ENCODE measurements at places on chromosomes 11 and 22. TPM values are rescaled to one million over a fixed set of nuclear protein-coding genes. Genes with fewer than 3 reads are reported as not detected.

The MRGPRF gene
- 48.5 TPM for total RNA-seq

The UPK3A gene
- total RNA-seq: 88.9 TPM

The STK33 gene
- 11.0 TPM for total RNA-seq

The DEUP1 gene
- total RNA-seq: 0.16 TPM

The DNAJB7 gene
- not detected for total RNA-seq

GRCh38 chr11:115391160-115391559 lies 113.1 kb downstream of the CADM1 start:
- DNase-seq: no peak

DNA sequence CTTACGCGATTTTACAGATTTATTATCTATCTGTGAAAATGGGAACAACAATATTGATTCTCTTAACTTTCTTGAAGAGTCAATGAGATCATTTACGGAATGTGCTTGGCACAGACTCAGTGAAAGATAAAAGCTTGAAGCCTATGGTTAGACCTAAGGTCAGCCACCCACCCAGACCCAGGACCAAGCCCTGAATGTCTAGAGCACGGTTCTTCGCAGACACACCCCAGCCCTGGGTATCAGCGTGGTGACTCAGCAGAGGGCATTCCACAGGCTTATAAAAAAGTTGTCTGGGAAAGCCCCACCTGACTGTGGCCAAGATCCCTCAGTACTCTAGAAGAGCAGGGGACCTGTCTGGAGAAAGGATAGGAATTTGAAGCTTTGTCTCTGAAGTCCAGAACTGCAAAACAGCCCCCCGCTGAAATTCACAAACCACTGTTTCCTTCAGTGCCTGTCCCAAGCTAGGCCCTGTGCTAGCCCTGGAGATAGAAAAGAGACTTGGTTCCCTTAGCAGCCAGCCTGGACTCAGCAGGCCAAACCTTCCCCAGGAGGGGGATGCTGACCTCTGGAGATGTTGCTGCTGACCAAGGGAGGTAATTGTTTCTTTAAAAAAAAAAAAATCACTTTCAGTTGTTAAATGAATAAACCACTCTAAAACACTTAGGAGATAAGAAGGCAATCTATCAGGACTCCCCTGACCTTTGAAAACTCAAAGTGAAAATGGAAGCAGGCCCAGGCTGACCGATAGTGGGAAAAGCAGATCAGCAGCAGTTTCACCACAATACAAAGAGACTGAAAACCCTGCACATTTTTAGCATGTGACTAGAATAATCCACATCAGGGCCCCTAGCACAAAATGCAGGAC lies 114.0 kb downstream of the ABTB2 start:
- DNase-seq: no peak

GRCh38 chr22:35638410-35638809 lies 9.8 kb upstream of the APOL6 start:
- DNase-seq: peak; percentile 53

The CRACR2B gene
- total RNA-seq: 5.9 TPM

DNA sequence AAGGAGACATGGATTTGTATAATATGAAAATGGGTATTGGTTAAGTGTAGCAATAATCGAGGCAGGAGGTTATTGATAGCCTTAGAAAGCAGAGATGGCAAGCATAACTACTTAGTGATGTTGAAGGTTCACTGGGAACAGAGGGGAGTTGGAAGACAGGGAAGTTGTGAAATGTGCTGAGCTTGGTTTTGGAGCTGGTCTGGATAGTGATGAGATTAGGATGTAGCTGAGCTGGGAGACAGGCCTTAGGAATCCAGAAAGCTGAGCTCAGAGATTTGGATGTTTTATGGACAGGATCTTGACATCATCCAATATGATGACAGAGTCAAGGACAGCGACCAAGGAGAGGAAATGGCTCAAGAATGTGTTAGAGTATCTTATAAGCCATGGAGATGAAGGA lies 113.1 kb downstream of the ARHGAP42 start:
- no peak for DNase-seq

- no peak for DNase-seq
Observed at GRCh38 chr11:45109400-45109799, 37.0 kb upstream of the PRDM11 start.

- no peak for DNase-seq
Observed at GRCh38 chr11:11958403-11959231, 49.8 kb downstream of the DKK3 start.

The CDCA5 gene
- total RNA-seq: 3.9 TPM

DNA sequence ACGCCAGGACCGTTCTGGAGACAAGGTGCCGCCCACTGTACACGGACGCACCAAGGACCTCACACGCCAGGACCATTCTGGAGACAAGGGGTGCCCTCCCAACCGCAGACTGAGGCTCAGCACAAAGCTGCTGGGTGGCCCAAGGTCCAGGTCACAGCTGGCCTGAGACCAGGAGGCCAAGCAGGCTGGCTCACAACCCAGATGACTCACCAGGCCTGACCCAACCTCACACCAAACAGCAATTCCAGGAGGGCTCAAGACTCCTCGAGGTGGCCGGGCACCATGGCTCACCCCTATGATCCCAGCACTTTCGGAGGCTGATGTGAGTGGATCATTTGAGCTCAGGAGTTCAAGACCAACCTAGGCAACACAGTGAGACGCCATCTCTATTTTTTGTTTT lies 14.8 kb downstream of the BRD1 start:
- no peak for DNase-seq

The MMP13 gene
- not detected for total RNA-seq

DNA sequence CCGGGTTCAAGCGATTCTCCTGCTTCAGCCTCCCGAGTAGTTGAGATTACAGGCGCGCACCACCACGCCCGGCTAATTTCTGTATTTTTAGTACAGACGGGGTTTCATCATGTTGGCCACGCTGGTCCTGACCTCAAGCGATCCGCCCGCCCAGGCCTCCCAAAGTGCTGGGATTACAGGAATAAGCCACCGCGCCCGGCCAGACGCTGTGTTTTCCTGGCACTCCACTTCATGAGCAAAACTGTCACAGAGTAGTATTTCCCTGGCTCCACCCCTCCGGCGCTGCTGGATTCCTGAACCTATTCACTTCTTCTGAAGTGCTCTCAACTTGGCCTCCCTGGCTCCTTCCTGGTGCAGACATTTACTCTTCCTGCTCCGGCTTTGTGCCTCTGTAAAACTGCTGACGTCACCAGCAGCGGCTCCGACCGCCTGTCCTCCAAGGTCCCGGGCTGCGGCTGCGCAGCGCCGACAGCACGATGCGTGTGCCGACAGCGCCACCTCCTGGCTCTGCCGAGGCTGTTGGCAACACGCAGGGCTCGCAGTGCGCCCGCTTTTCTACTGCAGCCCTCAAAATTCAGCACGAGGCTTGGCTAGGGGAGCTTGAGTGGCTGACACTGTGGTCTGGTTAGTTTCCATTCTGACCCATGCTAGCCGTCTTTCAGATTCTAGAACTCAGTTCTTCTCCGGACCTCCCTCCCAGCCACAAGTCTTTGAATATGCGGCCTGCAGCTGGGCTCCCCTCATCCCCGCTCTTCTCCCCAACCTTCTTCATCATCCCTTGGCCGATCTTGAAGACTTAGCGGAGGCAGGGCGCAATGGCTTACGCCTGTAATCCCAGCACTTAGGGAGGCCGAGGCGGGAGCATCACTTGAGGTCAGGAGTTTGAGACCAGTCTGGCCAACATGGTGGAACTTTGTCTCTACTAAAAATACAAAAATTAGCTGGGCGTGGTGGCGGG lies 36.6 kb downstream of the APOL3 start:
- peak; percentile 87 for DNase-seq

The FUT4 gene
- total RNA-seq: 7.7 TPM

The SWAP70 gene
- 35.3 TPM for total RNA-seq

- DNase-seq: no peak
Observed at GRCh38 chr11:87322568-87322967, 284.8 kb downstream of the TMEM135 start.

DNA sequence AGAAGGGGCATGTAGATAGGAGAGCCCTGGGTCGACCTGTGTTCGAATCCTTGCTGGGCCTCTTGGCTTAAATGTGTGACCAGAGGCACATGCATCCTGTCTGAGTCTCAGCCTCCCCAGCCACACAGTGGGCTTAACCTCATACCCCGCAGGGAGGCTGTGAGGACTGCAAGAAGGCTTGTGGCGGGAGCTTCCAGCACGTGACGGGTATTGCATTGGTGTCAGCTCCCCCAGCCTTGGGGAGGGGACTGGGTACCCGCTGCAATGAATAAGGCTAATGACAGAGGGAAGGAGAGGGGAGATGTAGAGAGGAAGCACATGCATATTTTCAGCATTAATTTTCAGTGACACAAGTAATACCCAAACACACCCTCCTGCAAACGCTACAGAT lies 8.1 kb downstream of the RASD2 start:
- no peak for DNase-seq

GRCh38 chr11:14350215-14350614 lies 8.8 kb downstream of the RRAS2 start:
- no peak for DNase-seq

DNA sequence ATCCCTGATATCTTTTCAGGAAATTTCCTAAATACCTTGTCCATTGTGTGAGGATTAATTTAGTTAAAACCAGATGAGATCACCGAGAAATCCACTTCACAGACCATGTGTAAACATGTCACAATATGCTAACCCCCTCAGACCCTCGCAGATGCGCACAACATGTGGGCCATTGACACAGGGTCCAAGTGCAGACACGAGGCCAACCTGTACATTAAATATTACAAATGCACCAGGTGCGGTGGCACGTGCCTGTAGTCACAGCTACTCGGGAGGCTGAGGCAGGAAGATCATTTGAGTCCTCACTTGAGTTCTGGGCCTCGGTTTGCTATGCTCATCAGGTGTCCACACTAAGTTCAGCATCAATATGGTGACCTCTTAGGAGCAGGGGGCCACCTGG lies 9.9 kb upstream of the TMPRSS4 start:
- DNase-seq: no peak

- no peak for DNase-seq
Observed at GRCh38 chr11:68792400-68792966, 41.2 kb upstream of the TESMIN start.

- no peak for DNase-seq
Observed at GRCh38 chr11:2815762-2816496, 69.6 kb downstream of the CDKN1C start.

DNA sequence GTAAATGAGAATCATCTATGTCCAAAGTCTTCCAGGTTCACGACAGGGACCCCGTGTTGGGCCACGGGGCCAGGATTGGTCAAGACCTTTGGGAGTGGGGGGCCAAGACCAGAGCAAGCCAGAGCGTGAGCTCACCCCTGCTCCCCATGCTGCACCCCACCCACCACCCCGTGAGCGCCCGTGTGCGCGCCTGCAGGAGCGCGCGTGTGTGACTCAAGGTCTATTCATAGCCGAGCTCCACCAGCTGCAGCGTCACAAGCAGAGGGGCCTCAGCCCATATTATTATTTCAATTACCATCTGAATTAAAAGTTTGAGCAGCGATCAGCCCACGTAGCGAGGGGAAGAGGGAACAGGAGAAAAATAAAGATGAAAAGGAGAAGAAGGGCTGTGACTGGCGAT lies 5.2 kb downstream of the KCNJ4 start:
- no peak for DNase-seq

The OR5AN1 gene
- total RNA-seq: not detected

DNA sequence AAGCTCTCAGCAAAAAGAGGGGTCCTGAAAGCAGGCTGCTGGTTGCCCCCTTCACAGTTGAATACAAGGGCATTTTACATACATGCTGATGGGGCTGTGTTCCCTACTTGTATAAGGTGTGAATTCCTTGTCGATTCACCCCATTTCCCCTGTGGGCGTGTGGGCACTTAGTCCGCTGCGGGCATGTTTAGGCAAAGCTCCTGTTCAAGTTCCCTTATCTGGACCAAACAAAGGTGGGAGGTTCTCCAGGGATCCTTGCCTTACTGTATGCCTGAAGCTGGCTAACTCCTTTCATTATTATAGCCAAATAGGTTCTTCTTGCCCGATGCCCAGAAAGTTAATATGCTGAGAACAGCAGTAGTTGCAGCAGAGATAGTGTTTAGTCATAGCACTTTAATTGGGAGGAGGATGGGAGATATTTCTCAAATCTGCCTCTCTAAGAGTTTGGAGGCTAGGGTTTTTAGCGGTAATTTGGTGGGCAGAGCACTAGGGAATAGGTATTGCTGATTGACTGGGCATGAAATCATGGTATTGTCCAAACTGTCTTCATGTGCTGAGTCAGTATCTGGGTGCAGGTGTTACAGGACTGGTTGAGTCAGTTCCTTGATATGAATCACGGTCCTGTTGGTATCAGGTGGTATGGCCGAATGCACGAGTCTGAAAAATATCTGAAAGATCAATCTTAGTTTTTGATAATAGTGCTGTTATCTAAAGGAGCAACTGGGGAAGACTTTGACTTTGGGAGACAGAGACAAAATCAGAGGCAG lies 32.7 kb downstream of the METTL15 start:
- DNase-seq: no peak

DNA sequence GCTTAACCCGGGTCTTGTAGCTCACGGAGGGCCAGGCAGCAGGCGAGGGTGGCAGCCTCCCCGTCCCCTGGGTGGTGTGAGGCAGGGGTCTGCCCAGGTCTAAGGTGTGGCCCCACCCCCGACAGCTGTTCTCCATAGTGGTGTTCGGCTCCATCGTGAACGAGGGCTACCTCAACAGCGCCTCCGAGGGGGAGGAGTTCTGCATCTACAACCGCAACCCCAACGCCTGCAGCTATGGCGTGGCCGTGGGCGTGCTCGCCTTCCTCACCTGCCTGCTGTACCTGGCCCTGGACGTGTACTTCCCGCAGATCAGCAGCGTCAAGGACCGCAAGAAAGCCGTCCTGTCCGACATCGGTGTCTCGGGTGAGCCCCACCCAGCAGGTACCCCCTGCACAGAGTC lies 24.4 kb downstream of the SYNGR1 start:
- no peak for DNase-seq

DNA sequence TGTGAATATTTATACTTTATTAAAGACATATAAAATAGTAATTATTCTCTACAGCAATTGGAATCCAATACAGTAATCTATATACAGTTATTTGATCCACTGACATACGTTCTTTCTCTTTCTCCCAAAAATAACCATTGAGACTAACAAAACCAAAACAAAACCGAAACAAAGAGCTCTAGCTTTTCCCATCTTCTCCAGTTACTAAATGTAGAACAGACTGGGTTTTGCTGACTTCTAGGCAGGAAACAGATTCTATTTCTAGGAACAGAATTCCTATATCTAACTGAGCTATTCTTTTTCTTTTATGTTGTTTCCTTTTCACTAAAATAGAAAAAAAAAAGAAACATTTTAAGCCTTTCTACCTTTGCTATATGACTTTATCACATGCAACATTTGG lies 80.1 kb downstream of the PACS1 start:
- no peak for DNase-seq

DNA sequence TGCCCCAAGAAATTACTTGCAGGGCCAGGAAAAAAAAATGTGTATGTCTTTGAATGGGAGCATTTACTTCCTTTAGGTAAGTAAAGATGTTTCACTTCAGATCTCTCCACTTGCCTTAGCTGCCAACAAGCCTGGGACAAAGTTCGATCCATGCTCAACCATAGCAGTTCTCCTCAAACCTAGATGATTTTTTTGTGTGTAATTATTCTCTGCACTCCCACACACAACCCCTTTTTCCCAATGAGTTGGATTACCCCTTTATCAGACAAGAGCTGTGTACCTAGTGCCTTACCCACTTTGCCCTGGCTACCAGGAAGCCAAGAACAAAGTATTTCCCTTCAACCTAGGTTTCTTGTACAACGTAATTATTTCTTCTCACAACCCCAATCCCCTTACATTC lies 35.6 kb downstream of the TPBGL start:
- no peak for DNase-seq
